ENCODE measurements at places on chromosomes 5 and 9.

GRCh38 chr9:70020217-70020616, 23.4 kb upstream of the MAMDC2 start:
- DNase-seq: no peak

DNA sequence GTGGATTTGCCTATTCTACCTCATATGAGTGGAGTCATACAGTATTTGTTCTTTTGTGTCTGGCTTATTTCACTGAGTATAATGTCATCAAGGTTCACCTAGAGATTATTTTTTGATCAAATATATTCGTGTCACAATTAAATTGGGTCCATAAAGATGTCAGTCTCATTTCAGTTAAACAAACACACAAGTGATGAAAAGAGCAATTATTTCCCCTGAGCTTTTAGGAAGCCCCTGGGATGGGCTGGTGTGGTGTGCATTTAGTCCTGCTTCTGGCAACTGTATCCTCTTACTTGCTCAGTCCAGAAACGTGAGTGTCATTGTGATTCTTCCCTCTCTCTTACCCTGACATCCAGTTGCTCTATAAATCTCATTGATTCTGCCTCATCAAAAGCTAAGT, 52.8 kb upstream of the CARTPT start:
- DNase-seq: no peak

- DNase-seq: peak; percentile 47
These were observed 53.0 kb upstream of the ALDH1B1 start for GRCh38 chr9:38339496-38339895.

DNA sequence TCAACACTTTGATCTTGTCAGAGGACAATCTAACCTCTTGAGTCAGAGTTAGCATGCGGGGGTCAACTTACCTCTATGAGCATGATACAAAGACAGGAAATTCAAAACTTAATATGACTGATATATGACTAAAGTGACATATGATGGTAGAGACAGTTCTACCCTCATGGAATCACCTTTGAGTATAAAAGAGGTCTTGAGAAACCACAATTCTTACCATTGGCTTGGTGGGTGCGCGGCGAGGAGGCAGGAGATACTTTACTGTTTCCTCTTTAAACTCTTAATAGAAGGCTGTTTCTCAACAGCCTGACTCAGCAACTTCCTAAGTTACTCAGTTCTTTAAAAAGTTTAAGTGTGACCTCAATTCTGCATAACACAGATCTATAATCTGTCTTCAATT, 372.8 kb downstream of the KIAA0825 start:
- peak; percentile 54 for DNase-seq

DNA sequence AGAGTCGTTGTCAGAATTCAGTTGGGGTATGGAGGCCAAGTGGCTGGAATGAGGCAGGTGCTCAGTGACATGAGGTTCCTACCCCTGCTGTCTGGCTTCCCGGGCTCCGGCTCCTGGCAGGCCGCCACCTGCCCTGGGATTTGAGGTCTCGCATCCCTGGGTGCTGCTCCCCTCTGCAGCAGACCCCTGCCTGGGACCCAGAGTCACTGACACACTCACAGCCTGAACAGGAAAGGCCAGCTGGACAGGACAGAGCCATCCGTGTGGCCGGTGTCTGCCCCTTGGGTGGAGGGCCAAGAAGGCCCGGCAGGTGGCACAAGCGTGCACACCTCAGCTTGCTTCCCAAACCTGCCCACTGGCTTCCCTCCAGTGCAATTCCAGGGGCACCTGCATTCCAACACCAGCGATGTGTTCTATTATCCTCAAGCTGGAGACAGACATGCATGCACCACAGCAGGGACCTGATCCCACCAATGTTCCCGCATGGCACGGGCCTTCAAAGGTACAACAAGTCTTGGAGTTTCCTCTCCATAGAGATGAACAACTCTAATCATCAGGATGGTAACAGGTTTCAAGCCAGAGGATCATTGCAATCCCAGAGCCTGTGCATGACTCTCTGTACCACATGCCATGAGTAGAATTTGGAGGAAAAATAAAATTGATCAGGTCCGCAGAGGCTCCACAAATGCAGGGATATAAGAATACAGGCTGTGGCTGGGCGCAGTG, 45.6 kb upstream of the RNF130 start:
- DNase-seq: no peak

GRCh38 chr9:137660144-137660543, 41.3 kb downstream of the EHMT1 start:
- DNase-seq: no peak

GRCh38 chr9:4615251-4615650, 46.8 kb upstream of the PLPP6 start:
- DNase-seq: peak; percentile 74

GRCh38 chr5:75690669-75691068, 26.6 kb downstream of the POC5 start:
- DNase-seq: no peak

DNA sequence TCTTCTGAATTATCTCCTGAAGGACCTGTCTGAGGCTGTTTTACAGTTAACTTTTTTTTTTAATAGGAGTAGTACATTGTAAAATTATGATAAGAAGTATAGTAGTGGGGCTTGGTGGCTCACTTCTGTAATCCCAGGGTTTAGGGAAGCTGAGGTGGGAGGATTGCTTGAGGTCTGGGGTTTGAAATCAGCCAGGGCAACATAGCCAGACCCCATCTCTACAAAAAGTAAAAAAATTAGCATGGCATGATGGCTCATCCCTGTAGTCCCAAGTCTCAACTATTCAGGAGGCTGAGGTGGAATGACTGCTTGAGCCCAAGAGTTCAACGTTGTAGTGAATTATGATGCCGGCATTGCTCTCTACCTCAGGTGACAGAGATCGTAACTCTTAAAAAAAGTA, 7.0 kb downstream of the IPO11 start:
- DNase-seq: no peak

- peak; percentile 72 for DNase-seq
These were observed 130.4 kb downstream of the CHSY3 start for GRCh38 chr5:130034566-130035210.

- no peak for DNase-seq
These were observed 114.5 kb upstream of the CDH6 start for GRCh38 chr5:31078956-31079355.

DNA sequence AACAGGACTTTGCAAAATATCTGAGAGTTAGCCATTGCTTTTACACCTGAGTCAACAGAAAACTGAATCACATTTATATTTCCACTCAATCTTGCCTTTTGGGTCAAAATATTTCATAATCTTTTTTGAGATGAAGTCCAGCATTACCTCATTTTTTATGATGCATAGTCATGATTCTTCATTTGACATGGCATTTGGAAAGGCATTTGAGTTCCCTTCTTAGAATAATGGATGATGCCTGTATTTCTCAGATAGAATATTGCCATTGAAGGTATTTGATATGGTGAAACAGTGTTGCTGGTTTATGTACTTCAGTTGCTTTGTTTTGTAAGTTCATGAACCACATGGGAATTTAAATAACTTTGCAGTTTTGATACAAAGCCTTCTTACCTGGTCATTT, 180.4 kb downstream of the PRR16 start:
- peak; percentile 42 for DNase-seq

- no peak for DNase-seq
These were observed 54.9 kb downstream of the RICTOR start for GRCh38 chr5:39019254-39019653.

GRCh38 chr5:62650197-62650596, 71.6 kb downstream of the LRRC70 start:
- DNase-seq: no peak

DNA sequence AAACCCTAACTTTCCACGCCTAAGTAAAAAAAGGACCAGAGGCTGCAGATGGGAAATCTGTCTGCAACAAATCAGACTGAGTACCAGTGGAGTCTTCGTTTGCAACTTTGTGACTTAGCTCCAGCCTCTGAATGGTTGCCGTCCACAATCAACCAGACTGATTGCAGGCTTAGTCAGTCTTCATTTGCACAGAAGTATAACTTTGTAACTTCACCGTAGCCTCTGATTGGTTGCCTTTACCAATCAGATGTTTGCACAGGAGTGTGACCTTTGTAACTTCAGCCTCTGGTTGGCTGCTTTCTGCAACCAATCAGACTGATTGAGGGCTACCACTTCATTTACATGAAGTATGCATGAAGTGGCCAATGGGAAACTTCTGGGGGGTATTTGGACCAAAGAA, 53.7 kb downstream of the TGFBR1 start:
- DNase-seq: no peak

DNA sequence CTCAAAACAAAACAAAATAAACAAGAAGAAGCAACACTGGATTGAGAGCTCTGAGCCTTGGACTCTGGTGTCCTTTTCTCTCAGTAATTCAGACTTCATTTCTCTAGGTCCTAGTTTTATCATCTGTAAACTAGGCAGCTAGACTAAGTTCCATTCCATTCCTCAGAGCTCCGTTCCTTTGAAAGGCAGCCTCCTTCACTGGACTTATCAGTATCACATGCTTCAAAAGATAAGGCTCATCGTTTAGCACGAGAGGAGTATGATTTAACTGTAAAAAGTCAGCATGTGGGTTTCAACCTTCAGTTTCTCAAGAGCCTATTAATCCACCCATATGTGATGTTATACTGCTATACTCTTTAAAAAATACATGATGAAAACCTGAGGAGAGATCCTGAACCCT, 1.6 kb downstream of the ATP10B start:
- DNase-seq: no peak

GRCh38 chr9:117135501-117136098, 279.3 kb downstream of the ASTN2 start:
- DNase-seq: no peak

DNA sequence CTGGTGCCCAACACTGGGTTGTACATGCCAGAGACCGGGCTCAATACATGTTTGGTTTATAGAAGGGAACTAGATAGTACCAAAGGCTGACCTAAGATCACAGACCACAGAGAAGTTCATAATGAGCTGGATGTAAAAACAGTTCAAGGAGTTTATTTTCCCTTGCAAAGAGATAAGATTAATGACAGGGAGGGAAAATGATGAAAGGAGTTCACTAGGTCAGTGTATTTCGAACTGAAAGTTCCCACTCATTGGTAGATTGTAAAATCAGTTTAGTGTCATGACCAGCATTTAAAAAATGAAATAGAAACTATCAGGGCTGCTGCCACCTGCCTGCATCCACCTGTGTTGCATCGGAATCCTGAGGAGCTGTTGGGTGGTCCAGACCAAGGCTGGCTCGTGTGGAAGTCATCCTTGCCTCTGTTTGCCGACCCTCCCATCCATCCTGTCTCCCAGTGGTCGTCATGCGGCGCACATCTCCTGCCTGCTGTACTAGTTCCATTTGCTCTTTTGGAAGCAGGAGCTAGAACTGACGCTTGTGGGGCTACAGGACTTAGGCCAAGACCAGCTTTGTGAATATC, 21.1 kb downstream of the TBC1D2 start:
- DNase-seq: no peak

DNA sequence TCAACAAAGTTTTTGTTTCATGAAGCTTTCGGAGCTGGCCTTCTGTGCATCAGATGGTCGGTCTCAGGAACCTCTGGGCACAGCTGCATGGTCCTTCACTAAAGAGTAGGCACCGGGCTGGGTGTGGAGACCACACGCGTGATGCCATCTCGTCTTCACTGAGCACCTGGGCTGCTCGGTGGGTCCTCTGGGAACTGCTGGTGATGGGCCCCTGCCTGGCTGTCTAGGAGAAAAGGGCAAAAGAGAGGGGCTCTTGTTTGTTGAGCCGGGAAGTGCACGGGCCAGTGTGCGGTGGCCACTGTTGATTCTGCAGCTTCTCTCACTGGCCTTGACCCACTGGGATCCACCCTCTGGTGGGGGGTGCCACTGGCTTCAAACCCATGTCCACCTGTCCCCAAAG, 46.0 kb downstream of the COL5A1 start:
- DNase-seq: no peak

DNA sequence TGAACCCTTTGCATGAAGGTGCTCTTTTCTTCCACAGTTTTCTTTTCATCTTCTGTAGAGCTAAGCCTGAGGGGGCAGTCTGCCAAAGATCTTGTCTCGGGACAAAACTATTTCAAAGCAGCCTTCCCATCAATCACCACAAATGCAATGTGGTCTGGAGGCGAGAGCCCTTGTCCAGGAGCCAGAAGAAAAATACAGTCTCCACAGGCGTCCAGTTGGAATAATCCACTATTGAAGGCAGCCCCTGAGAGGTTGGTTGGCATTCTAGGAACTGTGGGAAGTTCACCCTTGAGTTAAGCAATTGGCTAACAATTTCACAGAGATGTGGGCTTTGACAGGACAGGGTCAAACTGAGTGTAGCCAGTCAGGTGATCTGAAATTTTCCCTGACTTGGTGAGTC, 72.0 kb downstream of the SEMA6A start:
- no peak for DNase-seq

DNA sequence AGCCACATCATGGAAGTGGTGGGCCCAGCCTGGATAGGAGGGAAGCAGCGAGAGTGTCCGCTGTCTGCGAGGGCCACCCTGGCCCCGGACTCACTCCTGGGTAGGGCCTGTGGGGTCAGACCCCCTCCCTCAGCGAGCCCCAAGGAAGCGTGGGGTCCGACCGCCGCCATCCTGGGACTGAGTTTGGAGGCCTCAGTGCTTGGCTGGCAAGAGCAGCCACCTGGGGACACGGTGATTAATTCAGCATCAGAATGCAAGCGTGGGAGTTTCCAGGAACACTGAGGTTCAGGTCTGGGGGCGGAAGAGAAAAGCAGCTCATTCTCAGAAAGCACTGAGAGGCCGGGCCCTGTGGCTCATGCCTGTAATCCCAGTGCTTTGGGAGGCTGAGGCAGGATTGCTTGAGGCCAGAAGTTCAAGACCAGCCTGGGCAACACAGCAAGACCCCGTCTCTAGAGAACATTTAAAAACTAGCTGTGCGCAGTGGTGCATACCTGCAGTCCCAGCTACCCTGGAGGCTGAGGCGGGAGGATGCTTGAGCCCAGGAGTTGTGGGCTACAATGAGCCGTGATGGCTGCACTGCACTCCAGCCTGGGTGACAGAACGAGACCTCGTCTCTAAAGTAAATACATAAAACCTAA, 18.3 kb upstream of the CAMSAP1 start:
- DNase-seq: no peak

- DNase-seq: no peak
These were observed 3.2 kb downstream of the FCN1 start for GRCh38 chr9:134914501-134914834.

DNA sequence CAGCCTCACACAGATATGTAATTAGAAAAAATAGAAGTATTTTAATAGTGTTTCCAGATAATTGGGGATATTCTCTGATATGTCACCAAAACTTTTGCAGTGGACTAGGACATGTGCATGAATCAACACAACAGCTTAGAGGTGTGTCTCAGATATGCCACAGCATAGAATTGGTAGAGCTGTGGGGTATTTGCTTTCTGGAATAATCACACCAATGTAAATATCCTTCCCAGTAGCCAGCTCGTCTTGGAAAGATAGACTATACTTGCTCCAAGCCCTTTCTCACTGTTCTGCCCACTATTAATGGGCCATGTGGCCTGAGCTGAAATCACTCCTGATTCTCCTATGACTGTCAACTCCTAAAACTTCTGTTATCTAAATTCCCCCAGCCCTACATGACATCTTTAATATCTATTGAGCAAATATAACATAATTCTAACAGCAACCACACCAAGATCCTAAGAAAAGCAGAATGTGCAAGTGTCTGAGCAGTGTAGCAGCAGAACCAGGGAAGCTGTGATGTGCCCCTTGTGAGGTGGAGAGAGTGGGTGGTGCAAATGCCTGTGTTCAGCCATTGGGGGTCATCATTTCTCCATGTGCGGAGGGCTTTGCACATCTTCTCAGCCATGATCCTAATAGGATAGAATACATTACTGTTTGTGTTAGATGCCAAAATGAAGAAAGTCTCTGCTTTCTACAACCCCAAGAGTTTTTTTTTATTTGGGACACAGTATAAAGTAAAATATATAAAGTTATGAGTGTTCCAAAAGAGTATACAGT, 65.0 kb downstream of the MELK start:
- no peak for DNase-seq
